ENCODE measurements at places on chromosomes 12 and 14. TPM values are rescaled to one million over a fixed set of nuclear protein-coding genes. Genes with fewer than 3 reads are reported as not detected.

The MUCL1 gene
- not detected for total RNA-seq

The RAPGEF3 gene
- 71.5 TPM for total RNA-seq

The FAM186B gene
- 0.77 TPM for total RNA-seq

The INHBC gene
- not detected for total RNA-seq

The NINJ2 gene
- total RNA-seq: 2.3 TPM

The PIWIL1 gene
- not detected for total RNA-seq

The ZCCHC8 gene
- 43.3 TPM for total RNA-seq
